DMS79 treated with DMSO at 0.1 percent for 48 hours (cell line): ENCODE measurements at places on chromosomes 16 and 17.
A peak's percentile ranks its signal among the peaks of the same experiment; 100 is the strongest.

DNA sequence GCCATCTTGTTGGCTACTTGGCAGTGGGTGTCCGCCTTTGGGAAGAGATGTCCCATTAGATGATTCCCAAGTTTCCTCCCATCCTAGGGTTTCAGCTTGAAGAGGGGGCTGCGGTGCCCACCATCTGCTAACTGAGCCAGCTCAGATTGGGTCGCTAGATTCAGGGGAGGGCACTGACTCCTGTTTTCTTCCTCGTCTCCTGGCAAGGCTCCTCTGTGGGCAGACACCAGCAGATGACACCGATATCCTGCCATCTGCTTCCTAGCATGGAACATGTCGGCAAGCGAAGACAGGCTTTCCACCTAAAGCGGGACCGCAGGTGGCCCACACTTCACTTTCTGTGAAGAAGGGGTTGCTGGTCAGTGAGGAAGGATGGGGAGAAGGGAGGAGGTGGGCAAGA is 27.3 kb downstream of the C17orf75 start:
- no peak for DNase-seq

GRCh38 chr16:48822431-48822830 is 212.5 kb upstream of the N4BP1 start:
- no peak for DNase-seq

DNA sequence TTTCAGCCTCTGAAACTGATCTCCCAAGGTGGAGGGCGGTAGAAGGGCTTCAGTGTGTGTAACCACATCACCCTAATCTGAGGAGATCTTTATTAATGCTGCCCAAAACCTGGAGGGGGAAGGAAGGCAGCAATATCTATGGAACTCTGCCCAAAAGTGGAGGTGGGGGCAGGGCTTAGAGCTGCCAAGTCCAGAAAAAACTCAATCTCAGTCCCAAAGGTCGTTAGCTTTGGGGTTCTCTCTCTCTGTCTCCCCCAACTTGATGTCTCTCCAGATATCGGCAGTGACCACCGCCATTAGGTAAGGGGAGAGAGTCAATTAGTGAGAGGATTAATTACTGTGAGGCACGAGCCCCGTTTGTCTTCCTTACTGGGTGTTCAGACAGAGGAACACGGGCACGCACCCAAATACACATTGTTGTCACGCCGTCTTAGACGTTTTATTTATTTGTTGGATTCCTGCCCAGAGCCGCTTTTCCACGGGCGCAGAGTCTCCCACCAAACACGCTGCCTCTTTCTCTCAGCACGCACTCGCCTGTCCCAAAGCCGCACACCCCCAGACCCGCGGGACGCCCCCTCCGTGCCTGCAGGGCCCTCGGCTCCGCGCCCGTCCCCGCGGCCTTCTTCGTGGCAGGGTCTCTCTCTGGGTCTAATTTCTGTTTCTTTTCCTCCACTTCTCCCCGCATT is 5.4 kb upstream of the LHX1 start:
- peak; percentile 50 for DNase-seq

DNA sequence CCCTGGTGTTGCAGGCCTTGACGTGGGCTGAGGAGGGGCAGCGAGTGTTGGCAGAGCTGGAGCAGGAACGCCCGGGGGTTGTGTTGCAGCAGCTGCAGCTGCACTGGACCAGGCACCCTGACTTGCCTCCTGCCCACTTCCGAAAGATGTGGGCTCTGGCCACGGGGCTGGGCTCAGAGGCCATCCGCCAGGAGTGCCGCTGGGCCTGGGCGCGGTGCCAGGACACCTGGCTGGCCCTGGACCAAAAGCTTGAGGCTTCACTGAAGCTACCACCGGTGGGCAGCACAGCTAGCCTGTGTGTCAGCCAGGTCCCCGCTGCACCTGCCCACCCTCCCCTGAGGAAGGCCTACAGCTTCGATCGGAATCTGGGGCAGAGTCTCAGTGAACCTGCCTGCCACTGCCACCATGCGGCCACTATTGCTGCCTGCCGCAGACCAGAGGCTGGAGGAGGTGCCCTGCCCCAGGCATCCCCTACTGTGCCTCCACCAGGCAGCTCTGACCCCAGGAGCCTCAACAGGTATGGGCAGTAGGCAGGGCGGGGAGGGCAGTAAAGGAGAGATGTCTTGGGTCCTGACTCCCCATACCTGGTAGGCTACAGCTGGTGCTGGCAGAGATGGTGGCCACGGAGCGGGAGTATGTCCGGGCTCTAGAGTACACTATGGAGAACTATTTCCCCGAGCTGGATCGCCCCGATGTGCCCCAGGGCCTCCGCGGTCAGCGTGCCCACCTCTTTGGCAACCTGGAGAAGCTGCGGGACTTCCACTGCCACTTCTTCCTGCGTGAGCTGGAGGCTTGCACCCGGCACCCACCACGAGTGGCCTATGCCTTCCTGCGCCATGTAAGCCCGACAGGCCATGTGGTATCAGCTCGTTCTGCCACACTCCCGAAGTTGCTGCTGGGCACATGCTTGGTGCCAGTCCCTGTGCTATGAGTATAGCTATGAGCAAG is 5.6 kb downstream of the PLEKHG4 start:
- DNase-seq = peak; percentile 68

- DNase-seq = no peak
These were observed 21.2 kb downstream of the LIG3 start for GRCh38 chr17:35001549-35001948.

- no peak for DNase-seq
These were observed 80.8 kb upstream of the CCL1 start for GRCh38 chr17:34443619-34444469.

- DNase-seq = no peak
These were observed 19.2 kb downstream of the CYB561 start for GRCh38 chr17:63426917-63427308.

DNA sequence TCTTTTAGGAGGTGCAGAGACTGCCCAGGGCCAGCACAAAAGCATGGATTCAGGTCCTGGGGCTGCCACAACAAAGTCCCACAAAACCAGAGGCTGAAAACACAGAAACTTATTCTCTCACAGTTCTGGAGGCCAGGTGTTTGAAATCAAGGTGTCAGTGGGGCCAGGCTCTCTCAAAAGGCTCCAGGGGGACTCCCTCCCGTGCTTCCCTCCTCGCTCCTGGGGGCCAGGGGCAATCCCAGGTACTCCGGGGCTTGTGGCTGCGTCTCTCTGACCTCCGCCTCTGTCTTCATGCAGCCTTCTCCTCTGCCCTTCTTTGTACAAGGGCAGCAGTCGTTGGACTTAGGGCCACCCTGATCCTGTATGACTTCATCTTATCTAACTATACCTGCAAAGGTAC is 8.3 kb upstream of the RBFOX3 start:
- no peak for DNase-seq

- DNase-seq = no peak
These were observed 30.8 kb downstream of the B9D1 start for GRCh38 chr17:19331543-19332245.
